NCI-H187 treated with DMSO at 0.1 percent for 48 hours (cell line): ENCODE measurements at places on chromosomes 1 and 21.

DNA sequence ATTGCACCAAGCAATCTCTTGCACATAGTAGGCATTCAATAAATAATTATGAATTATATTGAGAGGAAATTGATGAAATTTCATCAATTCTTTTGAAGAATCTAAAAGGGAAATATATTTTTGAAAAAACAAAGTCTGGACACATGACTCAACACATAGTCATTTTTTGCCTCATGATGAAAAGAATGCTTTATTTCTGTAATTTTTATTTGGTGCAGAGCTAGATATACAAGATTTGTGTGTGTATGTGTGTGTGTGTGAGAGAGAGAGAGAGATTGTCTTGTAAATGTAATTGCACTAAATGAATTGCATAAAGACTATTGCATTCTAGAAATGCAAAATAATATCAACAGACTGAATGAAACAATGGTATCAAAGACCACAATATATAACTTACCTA lies 206.2 kb upstream of the C1orf87 start:
- DNase-seq = no peak

- no peak for DNase-seq
Observed at GRCh38 chr1:158285756-158286241, 3.9 kb upstream of the CD1C start.

- DNase-seq = no peak
Observed at GRCh38 chr1:168731244-168731953, 2.4 kb upstream of the DPT start.

- no peak for DNase-seq
Observed at GRCh38 chr1:114467491-114467890, 43.5 kb downstream of the TRIM33 start.

DNA sequence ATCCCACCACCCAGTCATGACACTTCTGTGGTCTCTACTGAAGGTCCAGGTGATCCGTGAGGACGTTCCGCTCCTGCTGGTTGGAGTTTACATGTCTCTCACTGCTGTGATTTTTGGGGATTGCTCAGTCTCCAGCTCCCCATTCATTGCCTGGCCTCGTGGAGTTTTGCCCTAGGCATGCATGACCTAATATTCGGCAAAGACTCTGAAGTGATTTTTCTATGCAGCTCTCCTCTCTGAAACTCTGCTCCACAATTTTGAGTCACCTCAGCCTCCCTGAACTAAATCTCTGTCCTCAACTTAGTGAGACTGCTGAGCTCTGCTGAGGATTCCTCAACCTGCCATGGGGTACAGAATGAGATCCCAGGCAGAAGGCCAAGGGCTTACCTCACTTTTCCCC lies 174.4 kb upstream of the FGGY start:
- DNase-seq = no peak

DNA sequence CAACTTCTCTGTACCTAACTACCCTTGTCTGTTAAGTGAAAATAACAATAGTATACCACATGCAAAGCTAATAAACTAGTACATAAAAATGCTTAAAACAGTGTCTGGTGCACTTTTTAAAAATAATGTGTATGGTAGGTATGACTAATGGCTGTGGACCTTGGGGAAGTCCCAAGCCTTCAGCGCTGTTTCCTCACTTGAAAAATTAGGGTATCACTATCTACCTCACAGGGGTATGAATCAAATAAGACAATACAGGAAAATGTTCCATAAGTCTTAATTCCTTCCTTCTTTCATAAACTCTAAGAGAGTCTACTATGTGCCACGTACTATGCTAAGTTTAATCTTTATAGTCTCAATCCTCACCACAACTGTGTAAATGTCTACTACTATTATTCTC lies 32.0 kb downstream of the EGLN1 start:
- DNase-seq = no peak

DNA sequence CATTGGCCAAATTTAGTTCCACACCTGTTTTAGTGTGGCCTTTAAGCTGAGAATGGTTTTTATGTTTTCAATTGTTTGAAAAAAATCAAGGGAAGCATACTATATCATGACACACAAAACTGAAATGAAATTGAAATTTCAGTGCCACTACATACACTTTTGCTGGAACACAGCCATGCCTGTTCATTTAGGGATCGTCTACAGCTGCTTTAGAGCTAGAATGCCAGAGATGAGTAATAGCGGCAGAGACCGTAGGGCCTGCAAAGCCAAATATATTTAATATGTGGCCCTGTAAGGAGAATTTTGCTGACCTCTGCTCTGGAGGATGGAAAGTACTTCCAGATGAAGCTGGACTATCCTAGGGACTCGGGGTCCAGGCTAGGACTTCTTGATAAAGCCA lies 62.5 kb upstream of the LYST start:
- DNase-seq = no peak

DNA sequence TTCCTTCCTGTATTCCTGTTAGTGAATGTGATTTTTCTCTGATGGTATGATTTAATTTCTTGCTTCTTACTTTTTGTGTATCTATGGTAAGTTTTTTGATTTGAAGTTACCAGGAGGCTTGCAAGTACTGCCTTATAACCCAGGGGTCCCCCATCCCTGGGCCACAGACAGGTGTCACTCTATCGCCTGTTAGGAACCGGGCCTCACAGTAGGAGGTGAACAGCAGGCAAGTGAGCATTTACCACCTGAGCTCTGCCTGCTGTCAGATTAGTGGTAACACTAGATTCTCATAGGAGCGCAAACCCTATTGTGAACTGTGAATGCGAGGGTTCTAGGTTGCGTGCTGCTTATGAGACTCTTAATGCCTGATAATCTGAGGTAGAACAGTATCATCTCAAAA lies 143.3 kb downstream of the RPS6KC1 start:
- DNase-seq = no peak

- peak; percentile 44 for DNase-seq
Observed at GRCh38 chr1:84847253-84848250, 45.5 kb downstream of the LPAR3 start.

- no peak for DNase-seq
Observed at GRCh38 chr1:155086856-155087535, 8.4 kb downstream of the EFNA3 start.

DNA sequence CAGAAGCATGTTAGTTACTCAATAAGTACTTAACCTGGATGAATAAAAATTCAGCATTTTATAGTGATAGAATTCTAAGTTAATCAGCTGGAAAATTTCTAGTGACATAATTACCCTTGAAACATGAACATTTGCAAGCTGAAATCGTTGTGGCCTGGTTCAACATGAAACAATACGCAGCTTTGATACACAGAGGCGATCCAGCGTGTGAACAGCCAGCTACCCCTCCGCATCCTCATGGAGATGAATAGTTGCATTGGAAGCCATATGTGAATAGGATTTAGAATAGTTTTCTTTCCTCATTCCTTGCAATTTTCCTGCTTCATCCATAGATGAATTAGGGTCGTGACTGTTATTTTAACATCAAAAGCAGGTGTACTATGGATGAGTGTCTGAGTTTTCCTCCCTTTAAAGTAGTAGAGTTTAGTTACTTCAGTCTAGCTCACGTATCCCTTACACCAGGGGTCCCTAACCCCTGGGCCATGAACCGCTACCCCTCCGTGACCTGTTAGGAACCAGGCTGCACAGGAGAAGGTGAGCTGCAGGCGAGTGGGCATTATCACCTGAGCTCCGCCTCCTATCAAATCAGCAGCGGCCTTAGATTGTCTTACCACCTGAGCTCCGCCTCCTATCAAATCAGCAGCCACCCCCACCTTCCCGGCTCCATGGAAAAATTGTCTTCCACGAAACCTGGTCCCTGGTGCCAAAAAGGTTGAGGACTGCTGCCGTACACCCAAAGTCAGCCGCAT lies 6.2 kb upstream of the TARBP1 start:
- no peak for DNase-seq

DNA sequence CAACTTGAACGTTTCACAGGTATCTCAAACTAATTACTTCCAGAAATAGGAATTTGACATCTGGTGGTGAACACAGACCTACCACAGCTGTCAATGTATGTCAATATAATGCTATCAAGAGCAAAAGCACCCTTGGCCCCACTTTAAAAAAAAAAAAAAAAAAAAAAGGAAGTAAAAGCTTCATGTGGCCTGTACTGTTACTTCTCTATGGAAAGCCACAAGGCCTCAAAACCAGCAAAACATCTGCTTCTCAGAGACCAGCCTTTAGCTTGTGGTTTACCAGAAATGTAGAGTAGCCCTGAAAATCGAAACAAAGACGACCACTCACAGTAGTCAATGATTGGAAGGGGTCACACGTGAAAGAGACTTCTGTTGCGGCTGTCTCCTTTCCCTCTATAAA lies 109.6 kb downstream of the SLC45A1 start:
- DNase-seq = no peak

GRCh38 chr1:208866386-208866955 lies 622.3 kb upstream of the PLXNA2 start:
- DNase-seq = no peak

GRCh38 chr21:32364387-32364786 lies 28.4 kb downstream of the URB1 start:
- DNase-seq = no peak

DNA sequence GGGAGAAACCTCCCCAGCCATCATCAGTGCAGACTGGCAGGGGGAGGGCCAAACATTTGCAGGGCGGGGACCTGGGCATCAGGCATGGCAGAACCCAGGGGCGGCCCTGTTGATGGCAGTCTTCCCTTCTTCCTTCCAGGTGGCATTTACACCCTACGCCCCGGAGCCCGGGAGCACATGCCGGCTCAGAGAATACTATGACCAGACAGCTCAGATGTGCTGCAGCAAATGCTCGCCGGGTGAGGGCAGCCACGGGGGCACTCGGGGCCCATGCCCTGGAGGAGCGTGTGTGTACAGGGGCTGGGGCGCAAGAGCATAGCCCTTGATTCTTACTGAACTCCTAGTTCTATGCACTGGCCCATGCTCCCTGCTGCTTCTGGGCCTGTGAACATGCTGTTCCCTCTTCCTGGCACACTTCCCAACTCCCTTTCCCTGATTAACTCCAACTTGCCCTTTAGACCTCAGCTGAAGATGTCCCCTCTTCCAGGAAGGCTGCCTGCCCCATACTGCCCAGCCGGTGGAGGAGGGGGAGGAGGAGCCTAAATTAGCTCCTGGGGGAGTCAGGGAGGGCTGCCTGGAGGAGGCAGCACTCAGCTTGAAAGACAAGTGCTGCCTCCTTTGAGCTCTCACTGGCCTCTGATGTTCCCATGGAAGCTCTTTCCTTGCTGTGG lies 22.0 kb downstream of the TNFRSF1B start:
- no peak for DNase-seq

- no peak for DNase-seq
Observed at GRCh38 chr1:46113948-46114347, 18.5 kb downstream of the PIK3R3 start.

DNA sequence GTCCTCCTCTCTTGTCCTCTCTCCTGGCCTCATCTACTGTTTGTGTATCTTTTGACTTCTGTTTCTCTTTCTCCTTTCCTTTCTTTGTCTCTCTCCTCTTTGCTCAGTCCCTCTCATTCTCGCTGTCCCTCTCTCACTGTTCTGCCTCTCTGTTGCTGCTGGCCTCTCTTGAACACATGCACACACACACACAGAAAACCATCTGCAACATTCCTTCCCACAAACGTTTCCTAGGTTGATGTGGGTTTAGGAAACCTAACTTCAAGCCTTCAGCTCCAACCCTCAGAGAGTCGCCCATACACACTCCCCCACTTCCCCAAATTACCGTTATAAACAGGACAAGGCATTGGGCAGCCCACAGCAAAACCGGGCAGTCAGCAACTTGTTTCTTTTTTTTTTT lies 10.9 kb upstream of the SSBP3 start:
- no peak for DNase-seq

DNA sequence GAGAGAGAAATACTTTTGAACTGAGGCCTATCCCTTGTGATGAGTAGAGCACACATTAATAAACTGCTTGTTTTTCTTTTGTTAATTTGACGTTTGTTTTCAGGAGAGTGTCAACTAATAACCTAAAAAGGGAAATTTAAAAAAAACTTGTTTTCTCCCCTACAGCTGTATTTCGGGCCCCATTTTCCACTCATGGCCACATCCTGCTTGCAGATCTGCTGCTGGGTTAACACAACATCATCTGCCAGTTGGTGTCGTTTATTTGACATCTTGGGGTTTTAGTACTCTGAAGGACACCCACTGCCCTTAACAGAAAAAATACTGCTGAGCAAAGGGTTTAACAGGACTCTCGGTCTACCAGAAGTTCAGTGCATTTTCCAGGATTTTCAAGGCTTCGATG lies 848 bp upstream of the PYHIN1 start:
- DNase-seq = no peak

DNA sequence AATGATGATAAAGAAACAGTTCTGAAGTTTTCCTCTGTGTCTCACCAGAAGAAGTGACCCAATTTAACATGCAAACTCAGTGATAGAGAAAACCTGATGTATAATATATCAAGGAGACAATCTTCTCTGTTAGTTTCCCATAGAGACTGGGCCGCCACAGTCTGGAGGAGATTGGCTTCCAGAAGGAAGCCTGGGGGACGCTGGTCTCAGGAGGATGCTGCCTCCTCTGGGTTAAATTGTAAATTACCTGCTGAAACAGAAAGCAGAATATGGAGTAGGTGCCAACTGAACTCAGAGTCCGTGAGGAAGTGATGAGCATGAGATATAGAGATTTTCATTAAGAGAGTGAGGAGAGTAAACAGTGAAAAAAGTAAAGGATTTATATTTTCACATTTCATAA lies 15.8 kb downstream of the OR14I1 start:
- DNase-seq = no peak

GRCh38 chr1:33261344-33261743 lies 5.1 kb downstream of the ZNF362 start:
- no peak for DNase-seq

GRCh38 chr1:205188098-205188497 lies 23.4 kb downstream of the DSTYK start:
- no peak for DNase-seq

GRCh38 chr21:34132926-34133325 lies 59.5 kb downstream of the MRPS6 start:
- no peak for DNase-seq

GRCh38 chr1:23908453-23909341 lies 4.5 kb downstream of the CNR2 start:
- DNase-seq = no peak

GRCh38 chr1:38454236-38454635 lies 405.3 kb downstream of the RRAGC start:
- DNase-seq = no peak

- no peak for DNase-seq
Observed at GRCh38 chr1:4931486-4931885, 277.1 kb downstream of the AJAP1 start.

DNA sequence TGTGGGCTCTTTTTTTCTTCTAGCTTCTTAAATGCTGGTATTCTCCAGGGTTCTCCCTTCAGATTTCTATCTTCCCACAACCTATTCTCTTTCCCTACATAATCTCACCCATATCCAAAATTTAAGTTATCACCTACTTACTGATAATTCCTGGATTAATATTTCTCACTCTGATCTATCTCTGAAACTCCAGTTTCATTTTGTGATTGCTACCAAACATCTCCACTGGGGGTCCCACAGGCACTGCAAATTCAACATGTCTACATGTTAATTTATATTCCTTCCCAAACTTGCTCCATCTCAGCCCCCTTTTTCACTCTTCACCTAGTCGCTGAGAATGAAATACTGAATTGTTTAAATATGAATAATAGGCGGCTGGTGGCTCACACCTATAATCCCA lies 9.9 kb upstream of the C1orf141 start:
- no peak for DNase-seq

- DNase-seq = no peak
Observed at GRCh38 chr1:54199151-54199764, 572 bp downstream of the CYB5RL start.
